ENCODE measurements at places on chromosomes 12 and 14.

DNA sequence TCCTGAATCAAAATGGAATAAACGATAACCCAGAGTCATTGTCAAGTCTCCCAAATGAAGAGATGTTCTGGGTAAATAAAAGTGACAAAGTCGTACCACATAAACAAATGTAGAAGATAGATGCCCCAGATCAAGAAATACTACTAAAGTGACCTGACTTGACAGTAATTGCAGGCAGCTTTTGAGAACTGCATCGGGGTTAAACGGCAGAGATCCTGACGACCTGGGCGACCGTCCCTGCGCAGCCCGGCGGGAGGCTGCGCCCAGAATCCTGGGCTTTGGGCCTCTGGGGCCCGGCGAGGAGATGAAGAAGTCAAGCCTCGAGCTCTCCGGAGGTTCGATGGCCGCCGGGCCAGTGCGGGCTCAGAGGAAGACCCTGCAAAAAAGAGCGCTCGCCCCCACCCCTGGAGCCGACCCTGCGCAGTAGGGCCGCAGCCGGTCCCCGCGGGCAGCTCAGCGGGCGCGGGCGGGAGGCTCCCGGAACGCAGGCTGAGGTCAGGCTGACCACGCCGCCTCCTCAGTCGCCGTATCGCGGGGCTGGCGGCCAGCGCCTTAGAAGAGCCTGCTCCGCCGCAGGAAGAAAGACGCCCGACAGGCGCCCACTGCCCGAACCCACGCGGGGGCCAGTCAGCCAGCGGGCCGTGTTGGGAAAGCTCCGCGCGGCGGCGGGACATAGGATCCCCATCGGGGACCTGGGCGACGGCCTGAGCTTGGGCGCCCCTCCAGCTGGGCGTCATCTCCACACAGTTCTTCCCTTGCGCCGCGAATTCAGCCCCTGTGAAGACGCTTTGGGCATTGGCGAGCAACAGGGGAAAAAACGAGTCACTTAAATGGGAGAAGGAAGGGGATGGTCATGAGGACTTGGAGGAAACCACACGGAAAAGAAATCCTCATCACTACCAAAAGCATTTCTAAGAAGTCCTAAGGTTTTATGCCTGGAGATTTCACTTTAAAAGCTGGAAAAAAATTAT lies 16.0 kb downstream of the NKX2-1 start:
- DNase-seq: no peak

DNA sequence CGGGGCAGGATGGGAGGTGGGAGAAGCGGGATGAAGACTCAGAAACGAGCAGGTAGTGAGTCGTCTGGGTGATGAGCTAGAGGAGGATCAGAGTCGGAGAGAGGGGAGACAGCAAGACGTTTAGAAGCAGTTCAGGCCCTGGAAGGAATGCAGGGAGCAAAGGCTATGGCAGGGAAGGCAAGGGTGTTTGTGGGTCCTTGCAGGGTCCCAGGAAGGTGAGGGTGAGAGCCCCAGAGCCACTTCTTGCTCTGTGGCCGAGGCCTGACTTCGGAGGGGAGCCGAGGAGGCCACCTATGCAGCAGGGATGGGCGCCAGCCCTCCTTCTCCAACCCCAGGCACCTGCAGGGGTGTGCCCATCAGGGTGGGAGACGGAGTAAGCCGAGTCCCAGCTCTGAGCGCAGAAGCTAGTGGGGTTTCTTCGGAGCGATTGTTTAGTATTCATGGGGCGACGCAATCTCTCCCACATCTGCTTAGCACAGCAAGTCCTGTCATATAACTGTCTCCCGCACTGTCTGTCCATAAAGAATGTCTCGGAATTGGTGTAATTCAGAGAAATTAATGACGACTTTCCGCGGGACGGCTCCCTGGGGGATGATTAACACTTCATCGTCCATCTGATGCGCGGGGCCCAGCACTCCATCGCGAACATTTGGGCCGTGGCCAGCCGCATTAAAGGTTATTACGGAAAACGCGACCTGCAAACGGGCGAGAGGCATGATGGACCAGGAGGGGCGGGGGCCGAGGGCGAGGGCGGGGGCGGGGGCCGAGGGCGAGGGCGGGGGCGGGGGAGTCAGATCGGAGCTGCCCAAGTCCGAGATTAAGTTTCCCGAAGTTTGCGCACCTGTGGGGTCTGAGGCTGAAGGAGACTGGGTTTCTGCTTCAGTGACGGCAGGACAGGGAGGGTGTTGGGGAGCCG lies 12.2 kb upstream of the CALCOCO1 start:
- DNase-seq: no peak

- no peak for DNase-seq
Measured at GRCh38 chr12:132393991-132394949, 64.9 kb upstream of the GALNT9 start.

- no peak for DNase-seq
Measured at GRCh38 chr14:93042968-93043940, 72.5 kb downstream of the ITPK1 start.

DNA sequence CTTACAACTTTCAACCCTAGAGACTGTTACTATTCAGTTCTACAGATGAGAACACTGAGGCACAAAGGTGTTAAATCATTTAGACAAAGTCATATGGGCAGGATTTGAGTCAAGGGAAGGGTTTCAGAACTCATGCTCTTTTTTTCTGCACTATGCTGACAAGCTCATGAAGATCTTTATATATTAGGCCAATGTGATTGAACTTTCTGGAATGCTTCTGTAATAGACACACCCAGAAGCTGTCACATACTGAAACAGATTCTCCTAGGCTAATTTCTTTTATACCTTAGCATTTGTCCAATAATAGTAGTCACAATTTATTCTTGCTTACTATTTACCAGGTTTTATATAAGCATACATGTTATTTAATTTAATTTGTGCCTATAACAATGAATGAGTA lies 164.0 kb downstream of the ALG10B start:
- no peak for DNase-seq

DNA sequence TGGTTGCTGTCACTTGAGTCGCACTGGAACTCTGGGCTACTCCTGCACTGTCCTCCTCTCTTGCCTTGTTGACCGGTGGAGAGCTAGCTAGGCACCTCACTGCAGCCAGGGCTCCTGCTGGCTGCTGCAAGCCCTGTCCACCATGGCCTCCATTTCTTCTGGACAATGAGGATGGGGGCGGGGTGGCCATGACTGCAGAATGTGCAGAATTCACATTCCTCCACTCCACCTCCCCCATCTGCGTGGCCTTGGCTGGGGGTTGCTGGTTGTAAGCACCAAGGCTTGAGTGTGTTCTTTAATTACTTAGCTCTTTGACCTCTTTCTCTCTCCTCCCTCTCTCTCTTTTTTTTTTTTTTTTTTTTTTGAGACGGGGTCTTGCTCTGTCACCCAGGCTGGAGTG lies 248.5 kb downstream of the PCNX1 start:
- DNase-seq: no peak

DNA sequence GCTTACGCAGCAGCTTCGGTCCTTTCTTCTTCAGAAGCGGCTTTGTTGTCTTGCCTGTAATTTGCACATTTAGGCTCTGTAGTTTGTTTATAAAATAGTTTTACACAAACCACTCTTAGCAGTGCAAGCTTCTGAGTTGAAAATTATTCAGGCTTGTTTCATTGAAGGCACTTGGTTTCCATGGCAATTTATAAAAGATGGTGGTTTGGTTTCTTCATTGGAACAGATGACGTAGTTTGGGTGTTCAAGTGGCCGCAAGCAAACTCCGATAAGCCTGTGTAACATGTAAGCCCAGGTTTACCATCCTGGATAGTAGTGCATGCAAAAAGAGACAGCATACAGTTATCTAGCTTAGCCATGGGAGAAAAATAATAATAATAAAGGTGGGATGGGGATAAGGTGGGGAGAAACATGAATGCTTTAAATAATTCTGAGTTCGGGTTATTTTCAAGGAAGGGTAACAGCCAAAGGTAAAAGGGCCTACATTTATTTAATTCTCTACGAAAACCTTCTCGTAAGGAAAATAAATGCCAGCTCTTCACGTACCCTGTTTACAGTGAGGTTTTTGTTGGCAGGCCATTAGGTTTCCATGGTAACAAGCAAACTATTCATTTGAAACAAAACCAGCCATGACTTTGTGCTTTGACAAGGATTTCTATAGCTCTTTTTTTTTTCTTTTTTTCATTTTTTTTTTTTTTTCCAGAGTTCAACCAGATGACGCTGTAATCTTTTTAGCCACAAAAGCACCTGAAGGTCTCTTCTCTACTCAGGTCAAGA lies 189.6 kb upstream of the RPL10L start:
- DNase-seq: no peak

GRCh38 chr14:67526676-67527459 lies 6.2 kb upstream of the PLEKHH1 start:
- DNase-seq: no peak

GRCh38 chr12:126404293-126404881 lies 1339.2 kb downstream of the AACS start:
- no peak for DNase-seq

DNA sequence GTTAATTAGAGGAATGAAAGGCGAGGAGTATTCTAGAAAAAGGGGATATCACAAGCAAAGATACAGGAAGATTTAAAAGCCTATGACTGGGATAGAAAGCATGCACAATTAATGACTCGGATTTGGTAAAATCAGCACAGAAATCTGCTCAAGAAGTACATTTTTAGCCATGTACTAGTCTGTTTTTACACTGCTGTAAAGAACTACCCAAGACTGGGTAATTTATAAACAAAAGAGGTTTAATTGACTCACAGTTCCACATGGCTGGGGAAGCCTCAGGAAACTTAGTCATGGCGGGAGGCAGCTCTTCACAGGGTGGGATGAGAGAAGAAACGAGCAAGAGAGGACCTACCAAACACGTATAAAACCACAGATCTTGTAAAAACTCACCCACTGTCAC lies 716.3 kb upstream of the MDGA2 start:
- no peak for DNase-seq
